ENCODE measurements at places on chromosomes 6 and 20.

DNA sequence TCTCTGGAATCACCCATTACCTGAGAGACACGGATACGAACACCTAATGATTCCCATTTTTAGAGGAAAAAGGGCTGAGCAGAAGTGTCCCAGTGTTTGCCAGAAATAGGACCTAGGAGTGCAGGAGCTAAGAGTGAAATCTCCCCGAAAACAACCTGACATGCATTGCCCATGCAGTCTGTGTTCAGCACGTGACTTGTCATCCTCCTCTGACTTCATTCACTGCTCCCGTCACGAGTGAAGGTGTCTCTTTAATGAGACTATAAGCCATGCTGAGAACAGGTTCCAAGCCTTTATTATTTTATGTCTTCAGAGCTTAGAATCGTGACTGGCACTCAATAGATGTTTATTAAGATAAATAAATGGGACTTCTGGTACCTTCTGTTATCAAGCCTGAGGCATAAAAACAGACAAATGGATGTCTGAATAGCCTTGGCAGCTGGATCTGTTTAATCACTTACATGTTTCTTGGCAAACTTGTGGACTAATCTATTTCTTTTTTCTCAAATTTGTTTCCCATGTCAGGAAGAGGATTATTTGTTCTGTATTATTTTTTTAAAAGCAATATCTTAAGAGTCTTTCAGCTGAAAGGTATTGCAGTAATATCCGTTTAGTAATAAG is 3.7 kb upstream of the MLIP start:
- no peak for DNase-seq

DNA sequence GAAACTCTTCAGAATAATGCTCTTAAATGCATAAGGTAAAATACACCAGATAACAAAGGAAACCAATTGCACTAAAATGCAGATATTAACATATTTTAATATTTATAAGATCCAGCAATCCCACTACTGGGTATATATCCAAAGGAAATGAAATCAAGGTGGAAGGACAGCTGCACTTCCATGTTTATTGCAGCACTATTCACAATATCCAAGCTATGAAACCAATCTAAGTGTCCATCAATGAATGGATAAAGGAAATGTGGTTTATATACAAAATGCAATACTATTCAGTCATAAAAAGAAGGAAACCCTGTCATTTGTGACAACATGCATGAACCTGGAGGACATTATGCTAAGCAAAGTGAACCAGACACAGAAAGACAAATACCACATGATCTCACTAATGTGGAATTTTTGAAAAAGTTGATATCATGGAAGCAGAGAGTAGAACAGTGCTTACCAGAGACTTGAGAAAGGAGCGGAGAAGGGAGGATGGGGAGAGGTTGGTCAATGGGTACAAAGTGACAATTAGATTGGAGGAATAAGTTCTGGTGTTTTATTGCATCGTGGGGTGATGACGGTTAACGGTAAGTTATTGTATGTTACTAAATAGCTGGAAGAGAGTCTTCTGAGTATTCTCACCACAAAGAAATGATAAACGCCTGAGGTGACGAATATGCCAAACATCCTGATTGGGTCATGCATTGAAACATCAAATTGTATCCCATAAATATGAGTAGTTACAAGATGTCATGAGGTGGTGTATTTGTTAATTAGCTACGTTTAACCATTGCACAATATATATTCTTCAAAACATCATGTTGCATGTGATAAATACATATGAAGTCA is 37.9 kb upstream of the RNF24 start:
- peak; percentile 72 for DNase-seq

DNA sequence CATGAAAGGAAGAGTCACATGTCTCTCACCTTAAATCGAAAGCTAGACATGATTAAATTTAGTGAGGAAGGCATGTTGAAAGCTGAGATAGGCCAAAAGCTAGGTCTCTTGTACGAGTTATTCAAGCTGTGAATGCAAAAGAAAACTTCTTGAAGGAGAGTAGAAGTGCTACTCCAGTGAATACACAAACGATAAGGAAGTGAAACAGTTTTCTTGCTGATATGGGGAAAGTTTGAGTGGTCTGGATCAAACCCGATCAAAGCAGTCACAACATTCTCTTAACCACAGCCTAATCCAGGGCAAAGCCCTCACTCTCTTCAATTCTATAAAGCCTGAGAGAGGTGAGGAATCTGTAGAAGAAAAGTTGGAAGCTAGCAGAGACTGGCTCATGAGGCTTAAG is 1.9 kb upstream of the TPD52L1 start:
- DNase-seq, result no peak

DNA sequence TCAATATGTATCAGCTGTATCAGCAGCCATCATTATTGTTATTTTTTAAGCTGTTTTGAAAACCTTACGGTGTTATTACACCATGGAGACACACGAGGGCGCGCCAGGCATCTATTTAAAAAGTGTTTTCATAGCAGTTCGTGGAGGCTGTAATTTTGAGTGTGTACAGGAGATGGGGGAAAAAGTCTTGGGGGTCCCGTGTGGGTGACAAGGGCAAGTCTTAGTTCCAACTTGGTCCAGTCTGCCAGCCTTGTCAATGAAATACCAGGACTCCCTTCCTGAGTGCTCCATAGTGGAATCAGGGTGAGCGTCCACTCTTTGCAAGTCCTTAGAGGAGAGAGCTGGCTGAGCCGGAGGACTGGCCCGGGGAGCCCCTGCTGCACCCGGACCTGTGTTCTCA is 43.3 kb downstream of the SLC2A10 start:
- peak; percentile 76 for DNase-seq

DNA sequence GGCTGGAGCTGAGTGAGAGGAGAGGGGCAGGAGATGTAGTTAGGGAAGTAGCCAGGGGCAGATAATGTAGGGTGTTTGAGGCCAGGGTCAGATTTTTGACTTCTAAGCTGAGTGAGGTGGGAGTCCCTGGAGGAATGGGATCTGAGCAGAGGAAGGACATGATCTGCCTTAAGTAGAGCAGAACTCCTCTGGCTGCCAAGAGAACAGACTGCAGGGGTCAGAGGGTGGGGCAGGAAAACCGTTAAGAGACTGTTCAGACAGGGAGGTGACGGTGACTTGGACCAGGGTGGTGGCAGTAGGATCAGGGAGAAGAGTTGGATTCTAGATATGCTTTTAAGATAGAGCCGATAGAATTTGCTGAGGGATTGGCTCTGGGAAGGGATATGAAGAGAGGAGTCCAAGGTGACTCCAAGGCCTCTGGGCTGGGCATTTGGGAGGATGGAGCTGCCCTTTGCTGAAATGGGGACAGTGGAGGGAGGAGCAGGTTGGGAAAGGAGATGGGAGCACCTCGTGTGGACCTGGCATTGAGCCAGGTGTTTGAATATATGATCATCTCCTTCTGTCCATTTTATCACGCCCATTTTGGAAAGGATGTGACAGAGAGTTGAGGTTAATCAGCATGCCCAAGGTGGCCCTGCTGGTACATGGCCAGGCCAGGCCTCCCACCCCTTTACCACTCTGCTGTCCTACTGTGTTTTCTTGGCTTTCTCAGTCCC is 18.8 kb downstream of the EYA2 start:
- DNase-seq, result no peak

DNA sequence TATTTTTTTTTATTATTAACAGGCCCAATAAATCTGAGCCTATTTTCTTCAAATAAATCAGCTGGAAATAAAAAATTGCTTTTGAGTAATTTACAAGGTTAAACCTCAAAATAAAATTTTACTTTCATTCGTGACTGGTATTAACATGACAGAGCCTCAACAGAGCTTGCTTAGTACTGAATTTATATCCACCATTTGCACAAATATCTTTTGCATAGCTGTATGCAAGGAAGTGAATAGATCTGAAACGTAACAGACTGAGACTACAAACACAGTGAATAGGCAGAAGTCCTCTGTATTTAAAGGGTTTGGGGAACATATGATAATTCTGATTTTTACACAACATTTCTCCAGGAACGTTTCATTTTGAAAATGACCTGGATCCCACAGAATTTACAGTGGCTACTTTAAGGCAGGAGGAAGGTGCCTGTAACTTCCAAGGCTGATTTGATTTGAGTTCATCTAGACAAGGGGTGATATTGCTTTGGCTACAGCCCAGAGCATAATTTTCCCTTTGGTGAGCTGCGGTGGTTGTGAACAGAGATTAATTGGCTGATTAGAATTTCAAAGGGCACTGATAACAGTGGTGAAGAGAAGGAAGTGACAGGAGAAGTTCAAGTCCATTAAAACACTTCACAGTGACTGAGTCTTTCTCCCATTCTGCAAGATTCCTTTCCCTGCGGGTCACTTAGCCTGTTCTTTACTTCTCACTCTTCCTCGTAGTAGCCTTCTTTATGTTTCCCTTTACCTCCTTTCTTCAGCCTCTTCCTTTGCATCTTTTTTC is 121.2 kb upstream of the SASH1 start:
- DNase-seq, result no peak

DNA sequence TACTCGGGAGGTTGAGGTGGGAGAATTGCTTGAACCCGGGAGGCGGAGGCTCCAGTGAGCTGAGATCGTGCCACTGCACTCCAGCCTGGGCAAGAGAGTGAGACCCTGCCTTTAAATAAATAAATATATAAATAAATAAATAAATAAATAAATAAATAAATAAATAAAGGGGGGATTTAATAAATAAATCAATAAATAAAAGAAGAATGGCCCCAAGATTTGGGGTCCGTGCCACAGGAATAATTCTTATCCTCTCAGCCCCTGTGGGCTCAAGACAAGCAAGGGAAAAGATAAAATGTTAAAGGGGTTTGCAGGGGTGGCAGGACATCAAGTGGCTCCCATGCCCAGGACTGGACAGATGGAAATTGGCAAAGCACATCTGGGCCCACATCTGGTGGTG is 31.2 kb upstream of the MDFI start:
- no peak for DNase-seq

GRCh38 chr6:117918454-117918853 is 11.4 kb downstream of the SLC35F1 start:
- no peak for DNase-seq

DNA sequence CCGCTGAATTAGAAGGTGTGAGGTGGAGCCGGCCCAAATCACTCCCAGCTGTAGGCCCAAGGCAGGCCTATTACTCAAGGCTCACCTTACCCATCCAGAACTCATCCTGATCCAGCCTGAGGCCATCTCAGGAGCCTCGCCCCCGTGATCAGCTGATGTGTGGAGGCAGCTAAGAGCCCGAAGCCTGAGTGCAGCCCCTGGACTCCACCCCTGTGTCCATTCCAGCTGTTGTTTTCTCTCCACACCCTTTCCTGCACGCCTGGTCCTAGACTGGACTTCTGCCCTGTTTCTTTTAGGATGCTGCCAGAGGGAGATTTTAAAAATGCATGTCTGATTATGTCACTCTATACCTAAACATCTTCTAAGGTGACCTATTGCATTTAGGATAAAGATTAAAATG is 124.7 kb upstream of the SUPT3H start:
- DNase-seq, result no peak

GRCh38 chr6:157982102-157982562 is 469 bp downstream of the SYNJ2 start:
- DNase-seq, result peak; percentile 42

DNA sequence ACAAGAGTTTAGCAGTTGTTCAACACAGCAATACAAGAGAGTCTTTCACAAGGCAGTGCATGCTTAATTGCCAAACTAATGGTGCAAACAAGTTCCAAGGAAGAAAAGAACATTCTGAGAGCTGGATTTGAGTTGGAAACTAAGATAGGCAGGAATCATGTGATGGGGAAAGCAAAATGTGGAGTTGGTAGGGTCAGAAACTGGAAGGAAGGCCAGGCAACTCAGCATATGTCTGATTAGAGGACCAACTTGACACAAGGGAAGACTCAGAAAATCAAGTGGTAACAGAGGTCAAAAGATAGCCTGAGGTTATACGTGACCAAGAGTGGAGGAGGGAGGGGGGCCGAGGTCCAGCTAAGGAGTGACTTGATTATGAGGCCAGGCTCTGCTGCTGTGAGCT is 117.3 kb downstream of the SMLR1 start:
- no peak for DNase-seq

DNA sequence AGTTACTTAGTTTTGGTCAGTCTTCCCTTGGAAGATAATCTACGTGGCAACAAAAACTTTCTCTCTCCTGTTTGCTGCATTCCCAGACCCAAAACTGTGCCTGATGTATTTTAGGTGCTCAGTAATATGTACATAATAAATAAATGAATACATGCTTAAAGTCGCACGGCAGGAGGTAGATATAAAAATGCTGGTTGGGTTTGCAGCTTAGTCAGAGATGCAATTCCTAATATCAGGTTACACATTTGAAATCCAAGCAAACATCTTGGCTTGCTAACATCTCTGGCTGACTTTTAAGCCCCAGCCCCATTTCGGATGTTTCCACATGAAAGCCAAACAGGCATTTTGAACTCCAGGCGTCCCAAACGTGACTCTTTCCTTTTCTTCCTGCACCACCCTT is 91.0 kb downstream of the KCNQ5 start:
- no peak for DNase-seq

DNA sequence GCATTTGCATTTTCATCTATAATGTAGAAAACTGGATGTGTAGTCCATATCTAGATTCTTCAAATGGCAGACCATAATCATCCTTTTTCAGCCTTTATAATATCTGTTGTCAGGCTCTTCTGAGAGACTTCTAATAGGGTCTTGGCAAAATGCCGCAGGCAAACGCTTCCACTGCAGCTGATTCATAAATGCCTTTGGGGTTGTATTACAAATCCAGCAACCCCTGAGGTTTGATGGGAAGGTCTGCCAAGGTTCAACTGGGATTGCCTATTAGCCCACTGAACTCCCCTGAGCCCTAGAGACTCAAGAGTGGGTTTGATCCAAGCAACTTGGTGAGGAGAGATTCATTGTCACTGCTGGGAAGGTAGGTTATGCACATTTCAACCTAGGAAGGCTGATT is 365.2 kb upstream of the POU3F2 start:
- no peak for DNase-seq

GRCh38 chr20:23666189-23666588 is 22.6 kb downstream of the CST4 start:
- DNase-seq, result peak; percentile 26

DNA sequence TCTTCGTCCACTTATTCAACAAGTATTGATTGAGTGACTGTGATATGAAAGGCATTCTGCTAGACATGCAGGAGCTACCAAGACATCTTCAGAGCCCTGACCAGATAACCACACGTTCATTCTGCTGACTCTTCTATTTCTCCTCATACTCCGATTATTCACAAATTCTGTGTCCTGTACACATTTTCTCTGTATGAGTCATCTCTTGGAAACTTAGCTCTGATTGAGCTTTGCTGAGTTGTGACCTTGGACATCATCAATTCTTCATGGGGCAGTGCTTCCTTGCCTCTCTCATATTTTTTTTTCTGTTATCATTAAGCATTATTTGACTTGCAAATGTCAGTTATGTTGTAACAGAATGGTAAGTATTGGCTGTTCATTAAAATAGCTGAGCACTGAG is 351.6 kb upstream of the CNR1 start:
- no peak for DNase-seq

GRCh38 chr20:38230957-38231526 is 29.5 kb downstream of the KIAA1755 start:
- no peak for DNase-seq

- DNase-seq, result no peak
Measured at GRCh38 chr20:32479012-32479411, 106.1 kb downstream of the NOL4L start.

DNA sequence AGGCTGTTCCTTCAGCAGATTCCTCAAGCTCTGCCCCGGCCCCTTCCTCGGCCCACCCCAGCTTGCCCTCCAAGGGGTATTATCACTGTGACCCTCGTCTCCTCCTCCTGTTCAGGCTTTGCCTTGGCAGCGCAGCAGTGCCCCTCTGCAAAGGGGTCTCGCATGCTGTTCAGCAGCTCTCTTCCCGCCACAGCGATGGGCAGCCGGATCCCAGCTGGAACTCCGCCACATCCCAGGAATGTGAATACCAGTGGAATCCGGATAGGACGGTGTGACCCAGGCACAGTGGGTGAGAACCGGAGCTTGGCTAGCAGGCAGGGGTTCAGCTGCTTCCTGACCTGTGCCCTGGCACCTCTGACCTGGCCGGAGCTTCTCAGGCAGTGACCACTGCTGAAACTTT is 52.9 kb downstream of the RNASET2 start:
- DNase-seq, result no peak
